Stimulated activated CD4-positive, alpha-beta T cell treated with anti-CD3 and anti-CD28 coated beads, TNF-alpha, amount 100 ng/mL, for 4 hours (primary cell): ENCODE measurements at places on chromosomes 3 and 15.

- DNase-seq, result no peak
Observed at GRCh38 chr3:56758539-56758981, 43.2 kb downstream of the ARHGEF3 start.

DNA sequence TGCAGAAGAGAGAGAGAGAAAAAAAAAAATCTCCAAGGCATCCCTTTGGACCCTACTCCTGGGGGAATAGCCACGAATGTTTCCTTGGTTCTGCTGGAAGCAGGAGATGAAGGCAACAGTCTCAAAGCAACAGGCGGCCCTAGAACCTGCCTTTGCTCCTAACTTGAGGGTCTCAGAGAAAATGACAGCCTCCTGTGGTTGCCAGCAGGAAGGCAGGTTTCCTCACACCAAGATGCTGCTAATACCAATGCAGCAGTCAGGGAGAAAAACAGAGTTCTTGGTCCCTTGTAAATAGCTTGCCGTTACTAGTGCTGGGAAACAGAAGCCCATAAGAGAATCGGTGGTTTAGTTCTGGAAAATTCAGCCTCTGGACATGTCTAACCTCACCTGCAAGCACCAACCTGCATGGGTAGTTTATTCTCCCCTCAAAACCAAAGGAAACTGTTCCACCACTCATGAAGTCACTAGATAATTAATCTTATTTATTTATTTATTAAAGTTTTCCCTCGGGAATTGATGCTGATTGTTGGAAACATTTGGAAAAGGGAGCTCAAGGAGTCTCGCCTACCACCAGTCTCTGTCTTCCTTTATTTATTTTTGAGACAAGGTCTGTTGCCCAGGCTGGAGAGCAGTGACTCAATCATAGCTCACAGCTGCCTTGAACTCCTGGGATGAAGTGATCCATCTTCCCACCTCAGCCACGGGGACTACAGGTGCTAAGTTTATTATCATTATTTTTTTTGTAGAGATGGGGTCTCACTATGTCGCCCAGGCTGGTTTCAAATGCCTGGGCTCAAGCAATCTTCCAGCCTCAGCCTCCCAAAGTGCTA, 883 bp upstream of the FRMD4B start:
- DNase-seq, result no peak

DNA sequence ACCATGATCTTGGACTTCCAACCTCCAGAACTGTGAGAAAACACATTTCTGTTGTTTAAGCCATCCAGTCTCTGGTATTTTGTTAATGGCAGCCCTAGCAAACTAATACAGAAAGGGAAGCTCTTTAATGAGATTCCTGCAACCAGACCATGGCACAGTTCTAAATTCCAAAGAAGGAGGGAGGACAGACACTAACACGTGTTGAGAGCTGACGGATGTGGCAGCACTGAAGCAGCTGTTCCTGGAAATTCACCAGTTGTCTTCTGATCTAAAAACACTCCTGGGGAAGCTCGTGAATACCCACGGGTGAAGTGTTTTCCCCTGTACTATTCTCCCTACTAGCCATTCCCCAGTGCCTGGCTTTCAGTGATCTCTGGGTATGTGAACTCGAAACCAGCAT, 56.7 kb downstream of the RPL22L1 start:
- DNase-seq, result no peak

DNA sequence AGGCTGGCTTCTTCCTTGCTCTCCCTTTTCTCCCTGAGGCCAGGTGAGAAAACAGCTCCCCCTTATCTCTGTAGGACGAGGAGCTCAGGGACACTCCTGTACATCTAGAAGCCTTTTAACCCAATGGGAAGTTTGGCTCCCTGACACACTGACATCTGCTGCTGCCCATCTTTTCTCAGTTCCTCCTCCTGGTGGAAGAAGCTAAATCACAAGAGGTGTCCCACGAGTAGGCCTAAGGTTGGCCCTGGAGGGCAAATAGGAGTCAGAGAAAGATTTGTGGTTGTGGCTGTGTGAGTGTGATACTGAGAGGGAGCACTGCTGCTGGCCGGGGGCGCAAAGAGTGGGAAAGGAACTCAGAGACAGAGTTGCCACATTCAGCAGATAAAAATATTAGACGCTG, 49.5 kb downstream of the ARHGAP31 start:
- DNase-seq, result no peak

- no peak for DNase-seq
Observed at GRCh38 chr3:67557848-67558355, 96.5 kb downstream of the SUCLG2 start.

DNA sequence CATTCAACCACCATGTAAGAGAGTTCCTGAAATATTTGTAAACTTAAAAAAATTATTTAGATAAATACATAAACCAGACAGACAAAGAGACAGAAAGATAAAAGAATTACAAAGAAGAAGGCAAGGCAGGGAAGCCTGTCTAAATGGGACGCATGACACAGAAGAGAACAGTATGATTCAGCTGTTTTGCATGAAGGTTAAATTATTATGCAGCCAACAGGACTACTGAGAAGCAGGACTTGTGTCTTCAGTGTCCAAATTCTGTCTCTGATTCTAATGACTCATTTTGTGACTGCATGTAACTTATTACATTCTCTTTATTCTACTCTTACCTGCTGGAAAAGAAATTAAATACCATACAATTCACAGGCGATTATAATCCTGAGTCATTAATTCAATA, 340.4 kb upstream of the KCNMB2 start:
- DNase-seq, result no peak

DNA sequence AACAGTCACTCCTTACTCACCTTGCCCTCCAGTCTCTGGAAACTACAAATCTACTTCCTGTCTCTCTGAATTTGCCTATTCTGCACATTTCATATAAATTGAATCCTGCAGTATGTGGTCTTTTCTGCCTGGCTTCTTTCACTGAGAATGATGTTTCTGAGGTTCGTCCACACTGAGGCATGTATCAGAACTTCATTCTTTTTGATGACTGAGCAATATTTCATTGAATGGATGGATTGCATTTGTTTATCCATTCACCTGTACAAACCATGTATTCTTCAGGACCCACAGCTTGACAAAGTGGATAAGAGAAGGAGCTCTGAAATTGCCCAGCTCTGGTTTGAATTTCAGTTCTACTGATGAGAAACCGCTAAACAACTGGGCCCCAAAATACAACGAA, 118.9 kb upstream of the ARRDC4 start:
- DNase-seq, result no peak

- DNase-seq, result no peak
Observed at GRCh38 chr15:77826006-77826695, 193.4 kb upstream of the LINGO1 start.

DNA sequence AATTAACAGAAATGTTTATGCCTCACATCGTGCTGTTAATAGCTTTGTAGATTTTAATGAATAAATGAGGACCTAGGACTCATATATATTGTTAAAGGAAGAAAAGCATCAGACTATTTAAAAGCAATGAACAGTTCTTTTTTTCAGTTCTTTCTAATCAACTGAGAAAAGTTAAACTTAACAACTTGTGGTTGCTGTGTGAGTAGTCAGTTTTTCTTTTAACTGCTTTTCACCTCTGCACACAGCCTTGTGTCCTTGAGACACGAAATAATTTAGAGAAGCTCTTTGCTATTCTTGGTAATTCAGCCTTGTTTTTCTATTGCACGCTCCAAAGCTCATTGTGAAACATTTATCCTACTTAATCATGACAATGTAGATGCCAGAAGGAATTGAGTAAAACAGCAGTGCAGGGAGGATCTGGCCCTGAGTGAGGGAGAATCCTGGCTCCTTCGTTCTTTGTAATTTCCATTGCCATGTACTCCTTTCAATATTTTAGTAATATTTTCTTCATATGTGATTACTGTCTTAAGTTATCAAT, 499.0 kb downstream of the PYDC2 start:
- no peak for DNase-seq

DNA sequence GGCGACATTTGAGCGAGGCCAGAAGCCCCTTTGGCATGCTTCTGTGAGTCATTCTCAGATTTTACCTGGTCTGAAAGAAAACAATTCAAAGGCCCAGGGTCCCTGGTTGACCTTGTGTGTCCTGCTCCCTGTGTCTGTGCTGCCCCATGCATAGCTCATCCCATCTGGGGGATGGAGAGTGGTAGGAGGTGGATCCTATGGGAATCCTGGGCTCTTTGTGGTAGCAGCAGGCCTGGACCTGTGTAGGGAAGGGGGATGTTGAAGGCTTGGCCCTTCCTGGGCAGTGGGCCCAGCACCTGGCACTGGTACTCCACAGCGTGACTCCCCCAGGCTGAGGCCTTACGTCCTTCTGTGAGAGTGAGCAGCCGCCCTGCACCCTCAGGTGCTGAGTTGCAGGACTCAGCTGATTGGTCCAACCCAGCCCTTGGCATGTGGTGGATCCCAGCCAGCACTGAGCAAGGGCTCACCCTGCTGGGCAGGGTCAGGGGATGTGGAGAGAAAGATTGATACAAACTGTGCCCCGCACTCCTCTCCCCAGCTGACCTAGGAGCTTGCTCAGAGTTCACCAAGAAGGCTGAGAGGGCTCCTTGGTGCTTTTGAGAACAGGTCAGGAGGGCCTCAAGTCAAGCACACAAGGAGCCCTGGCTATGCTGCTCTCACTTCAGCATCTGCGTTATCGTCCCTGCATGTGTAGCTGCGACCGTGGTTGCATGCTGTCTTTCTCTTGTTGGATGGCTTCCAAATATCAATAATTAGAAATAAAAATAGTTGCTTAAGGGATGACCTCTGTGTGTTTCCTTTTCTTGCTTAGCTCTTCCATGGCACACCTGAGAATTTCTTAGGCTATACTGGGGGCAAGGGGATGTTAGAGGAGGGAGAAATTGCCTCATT, 21.4 kb upstream of the JMJD7 start:
- no peak for DNase-seq

DNA sequence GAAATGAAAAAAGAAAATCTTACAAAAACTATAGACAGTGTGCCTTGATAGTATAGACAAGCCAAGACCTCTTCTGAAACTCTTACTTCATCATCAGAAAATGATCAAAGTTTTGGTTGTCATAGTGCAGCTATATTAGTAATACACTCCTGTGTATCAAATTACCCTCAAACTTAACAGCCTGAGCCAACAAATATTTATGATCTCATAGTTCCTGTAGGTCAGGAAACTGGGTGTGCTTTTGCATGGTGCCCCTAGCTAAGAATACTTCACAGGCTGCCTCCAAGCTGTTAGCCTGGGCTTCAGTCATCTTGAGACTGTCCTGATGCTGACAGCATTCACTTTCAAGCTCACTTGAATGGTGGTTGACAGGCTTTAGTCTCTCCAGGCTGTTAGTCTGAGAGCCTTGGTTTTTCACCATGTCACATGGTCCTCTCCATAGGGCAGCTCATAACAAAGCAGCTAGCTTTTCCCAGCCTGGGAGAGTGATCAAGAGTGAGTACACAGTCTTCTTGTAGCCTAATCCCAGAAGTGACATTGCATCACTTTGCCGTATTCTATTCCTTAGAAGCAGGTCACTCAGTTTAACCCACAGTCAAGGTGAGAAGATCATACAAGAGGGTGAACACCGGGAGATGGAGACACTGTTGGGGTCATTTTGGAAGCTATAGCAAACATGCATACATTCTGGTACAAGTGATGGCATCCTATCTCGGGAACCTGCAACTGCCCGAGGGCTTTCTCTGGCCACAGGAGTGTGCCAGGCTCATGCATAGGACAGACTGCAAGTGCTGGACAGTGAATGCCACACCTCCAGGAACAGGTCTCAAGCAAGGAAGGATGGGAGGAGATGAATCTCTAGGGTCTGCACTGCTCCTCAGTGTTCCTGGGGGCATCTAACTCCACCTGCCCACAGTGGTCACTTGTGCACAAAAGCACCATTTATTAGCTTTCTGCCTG, 173.4 kb upstream of the CADPS start:
- DNase-seq, result no peak

- no peak for DNase-seq
Observed at GRCh38 chr3:6182476-6182875, 678.4 kb upstream of the GRM7 start.

DNA sequence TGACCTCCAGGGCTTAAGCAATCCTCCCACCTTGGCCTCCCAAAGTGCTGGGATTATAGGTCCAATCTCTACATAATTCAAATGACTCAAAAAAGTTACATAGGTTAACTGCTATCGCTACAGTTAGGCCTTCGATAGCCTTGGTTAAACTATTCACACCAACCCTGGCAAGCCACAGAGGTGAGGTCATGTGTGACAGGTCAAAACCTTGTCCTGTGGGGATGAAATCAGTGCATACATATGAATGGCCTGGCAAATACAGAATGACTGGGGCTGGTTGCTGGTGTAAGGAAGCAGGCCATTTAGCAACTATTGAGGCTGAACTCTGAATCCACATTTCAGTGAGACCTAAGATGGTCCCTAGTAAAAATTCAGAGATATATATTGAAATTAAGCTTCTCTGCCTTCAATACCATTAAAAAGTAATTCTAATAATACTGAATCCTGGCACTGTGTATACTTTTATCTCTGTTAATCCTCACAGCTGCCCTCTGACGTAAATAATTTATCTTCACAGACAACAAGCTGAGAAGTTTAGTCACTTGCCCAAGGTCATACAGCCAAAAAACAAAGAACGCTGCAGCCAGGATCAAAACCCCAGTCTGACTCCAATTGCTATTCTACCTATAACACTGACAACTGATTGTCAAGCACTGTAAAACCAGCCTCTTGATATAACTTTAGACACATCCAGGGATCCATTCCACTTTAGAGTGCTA, 35.3 kb downstream of the MKRN2 start:
- DNase-seq, result no peak

GRCh38 chr15:70235347-70235746, 137.6 kb upstream of the TLE3 start:
- no peak for DNase-seq

DNA sequence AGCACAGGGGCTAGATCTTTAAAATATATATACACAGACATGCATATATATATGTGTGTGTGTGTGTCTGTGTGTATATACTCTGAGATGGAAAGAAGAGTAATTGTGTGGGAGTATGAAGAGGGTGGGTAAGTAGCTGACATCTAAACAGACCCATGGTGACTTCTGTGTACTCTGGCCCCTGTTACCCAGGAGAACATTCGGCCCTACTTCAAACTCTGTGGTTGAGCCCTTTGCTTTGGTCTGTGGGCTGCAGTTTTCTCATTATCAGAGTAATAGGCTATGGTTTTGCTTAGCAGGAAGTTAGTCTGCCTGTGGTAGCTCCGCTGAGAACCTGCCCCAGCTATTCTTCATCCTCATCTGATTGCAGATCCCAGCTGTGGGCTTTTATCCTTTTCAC, 141.4 kb downstream of the RBPMS2 start:
- no peak for DNase-seq

- DNase-seq, result no peak
Observed at GRCh38 chr15:93063262-93063671, 25.7 kb downstream of the RGMA start.
